ENCODE measurements at places on chromosomes 4 and X.

GRCh38 chr4:144647095-144647561 lies 1.2 kb downstream of the HHIP start:
- no peak for DNase-seq

DNA sequence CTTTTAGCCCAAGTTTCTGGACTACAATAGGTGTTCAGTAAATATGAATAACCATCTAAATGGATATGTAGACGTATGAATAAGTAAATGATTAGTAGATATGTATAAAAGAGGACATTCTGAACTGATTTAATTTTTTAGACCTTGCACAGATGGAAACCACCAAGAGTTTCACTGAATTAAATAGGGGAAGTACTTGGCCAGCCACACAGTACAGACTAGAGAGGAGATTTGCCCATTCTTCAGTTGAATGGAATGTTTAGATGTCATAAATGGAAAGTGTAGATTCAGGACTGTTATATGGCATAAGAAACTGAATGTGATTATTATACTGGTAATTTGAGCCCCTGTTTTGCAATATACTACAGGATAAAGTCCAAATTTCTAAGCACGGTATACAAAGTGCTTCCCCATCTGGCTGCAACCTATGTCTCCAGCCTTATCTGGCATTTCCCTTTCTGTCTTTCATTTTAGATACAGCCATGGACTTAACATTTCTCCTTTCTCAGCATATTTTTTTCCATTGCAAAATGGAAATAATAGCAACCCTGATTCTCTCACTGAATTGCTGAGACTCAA lies 137.8 kb upstream of the HS3ST1 start:
- DNase-seq = no peak

GRCh38 chr4:139913398-139913990 lies 240.5 kb downstream of the MAML3 start:
- no peak for DNase-seq

DNA sequence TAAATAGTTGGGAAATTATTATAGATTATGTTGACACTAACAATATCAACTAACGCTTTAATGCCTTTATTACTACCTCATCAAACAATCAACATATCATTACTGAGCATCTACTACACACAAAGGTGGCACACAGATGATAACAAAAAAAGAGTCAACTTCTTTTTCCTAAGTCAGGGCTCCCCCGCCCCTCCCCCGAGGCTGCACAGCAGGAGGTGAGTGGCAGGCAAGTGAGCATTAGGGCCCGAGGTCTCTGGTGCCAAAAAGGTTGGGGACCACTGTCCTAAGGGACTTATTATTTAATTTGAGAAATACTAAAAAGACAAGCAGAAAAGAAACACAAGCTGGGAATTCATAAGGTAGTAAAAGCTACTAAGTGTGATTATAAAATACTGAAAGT lies 50.3 kb upstream of the MCF2 start:
- no peak for DNase-seq

GRCh38 chrX:8139716-8140115 lies 31.4 kb downstream of the VCX2 start:
- DNase-seq = no peak

- DNase-seq = no peak
Measured at GRCh38 chr4:866761-867390, 40.9 kb upstream of the CPLX1 start.

GRCh38 chr4:125547836-125548235 lies 233.1 kb downstream of the FAT4 start:
- DNase-seq = no peak

- no peak for DNase-seq
Measured at GRCh38 chr4:15117270-15117946, 115.1 kb downstream of the CPEB2 start.

DNA sequence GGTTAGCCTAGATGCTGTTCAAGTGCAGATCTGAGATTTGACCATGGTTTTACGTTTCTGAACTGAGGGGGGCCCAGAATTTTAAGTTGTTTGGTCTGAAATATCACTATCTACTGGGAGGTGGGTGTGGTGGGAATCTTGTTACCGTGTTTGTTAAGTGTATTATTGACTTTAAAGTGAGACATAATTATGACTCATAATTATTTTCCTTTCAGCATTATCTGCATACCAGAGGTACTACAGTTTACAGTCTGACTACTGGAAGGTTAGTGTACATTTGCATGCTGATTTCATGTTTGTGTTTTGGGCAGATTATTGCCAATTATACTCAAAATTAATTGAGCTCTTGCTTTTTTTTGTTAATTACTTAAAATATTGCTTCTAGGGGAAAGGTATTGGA lies 101.5 kb downstream of the KDM6A start:
- no peak for DNase-seq

DNA sequence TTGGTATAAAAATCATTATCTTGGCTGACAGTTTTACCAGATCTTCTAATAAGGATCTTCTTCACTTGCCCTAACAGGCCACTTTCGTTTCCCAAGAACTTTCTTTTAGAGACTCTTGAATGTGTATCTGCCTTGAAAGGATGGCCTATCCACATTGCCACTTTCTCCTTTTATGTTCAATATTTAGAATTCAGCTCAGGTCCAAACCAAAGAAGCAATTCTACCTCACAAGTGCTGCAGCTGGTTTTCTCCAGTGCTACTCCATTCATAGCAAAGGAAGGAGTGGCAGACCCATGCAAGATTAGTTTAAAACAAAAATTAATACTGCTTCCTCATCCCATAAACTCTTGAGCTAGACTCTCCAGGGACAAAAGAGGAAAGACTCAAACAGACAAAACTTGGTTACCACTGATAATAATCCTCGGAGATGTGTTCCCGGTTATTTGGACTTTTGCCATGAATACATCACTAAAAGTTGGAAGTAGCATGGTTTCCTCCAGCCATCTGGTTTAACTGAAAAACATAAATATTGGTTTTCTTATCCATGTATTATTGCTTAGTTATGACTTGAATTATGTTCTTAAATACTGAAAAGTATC lies 401.8 kb downstream of the PABPC4L start:
- no peak for DNase-seq

DNA sequence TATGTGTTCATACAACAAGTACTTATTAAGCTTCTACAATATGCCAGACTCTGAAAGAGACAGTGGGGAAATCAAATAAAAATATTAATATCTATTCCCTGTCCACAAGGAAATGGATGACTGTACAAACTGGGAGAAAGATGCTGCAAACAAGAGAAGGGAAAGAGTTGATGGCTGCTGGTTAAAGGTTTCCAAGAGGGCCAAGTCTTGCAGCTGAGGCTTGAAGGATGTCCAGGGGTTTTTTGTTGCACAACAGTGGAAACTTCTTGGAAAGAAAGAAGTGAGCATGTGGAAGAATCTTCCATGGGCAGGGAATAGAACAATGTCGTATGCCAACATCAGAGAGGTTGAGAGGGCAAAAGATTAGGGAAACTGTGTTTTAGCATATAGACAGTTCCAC lies 95.8 kb downstream of the MID1 start:
- DNase-seq = no peak

DNA sequence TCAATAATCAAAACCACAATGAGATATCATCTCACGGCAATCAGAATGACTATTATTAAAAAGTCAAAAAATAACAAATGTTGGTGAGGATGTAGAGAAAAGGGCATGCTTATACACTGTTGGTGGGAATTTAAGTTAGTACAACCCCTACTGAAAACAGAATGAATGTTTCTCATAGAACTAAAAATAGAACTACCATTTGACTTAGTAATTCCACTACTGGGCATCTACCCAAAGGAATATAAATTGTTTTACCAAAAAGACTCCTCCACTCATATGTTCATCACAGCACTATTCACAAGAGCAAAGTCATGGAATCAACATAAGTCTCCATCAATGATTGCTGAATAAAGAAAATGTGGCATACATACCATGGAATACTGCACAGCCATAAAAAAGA lies 278.1 kb upstream of the ARSJ start:
- DNase-seq = no peak

DNA sequence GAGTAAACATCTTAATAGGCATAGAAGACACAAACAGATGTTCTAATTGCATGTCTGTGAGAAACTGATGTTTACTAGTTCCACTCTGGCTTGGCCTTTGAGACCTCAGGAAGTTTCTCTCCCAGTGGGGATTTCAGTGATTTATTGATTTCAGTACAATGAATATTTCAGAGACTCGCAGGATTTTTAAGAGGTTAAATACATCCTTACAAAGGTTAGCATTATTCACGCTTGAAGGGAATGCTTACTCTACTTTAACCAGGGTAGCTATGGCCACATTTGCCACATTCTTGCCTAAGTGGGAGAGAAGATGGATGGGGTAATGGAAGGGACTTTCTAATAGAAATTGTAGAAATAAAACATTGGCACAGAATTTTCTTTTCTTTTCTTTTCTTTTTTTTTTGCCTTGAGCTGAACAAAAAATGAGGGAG lies 480.1 kb downstream of the SPRY1 start:
- no peak for DNase-seq

DNA sequence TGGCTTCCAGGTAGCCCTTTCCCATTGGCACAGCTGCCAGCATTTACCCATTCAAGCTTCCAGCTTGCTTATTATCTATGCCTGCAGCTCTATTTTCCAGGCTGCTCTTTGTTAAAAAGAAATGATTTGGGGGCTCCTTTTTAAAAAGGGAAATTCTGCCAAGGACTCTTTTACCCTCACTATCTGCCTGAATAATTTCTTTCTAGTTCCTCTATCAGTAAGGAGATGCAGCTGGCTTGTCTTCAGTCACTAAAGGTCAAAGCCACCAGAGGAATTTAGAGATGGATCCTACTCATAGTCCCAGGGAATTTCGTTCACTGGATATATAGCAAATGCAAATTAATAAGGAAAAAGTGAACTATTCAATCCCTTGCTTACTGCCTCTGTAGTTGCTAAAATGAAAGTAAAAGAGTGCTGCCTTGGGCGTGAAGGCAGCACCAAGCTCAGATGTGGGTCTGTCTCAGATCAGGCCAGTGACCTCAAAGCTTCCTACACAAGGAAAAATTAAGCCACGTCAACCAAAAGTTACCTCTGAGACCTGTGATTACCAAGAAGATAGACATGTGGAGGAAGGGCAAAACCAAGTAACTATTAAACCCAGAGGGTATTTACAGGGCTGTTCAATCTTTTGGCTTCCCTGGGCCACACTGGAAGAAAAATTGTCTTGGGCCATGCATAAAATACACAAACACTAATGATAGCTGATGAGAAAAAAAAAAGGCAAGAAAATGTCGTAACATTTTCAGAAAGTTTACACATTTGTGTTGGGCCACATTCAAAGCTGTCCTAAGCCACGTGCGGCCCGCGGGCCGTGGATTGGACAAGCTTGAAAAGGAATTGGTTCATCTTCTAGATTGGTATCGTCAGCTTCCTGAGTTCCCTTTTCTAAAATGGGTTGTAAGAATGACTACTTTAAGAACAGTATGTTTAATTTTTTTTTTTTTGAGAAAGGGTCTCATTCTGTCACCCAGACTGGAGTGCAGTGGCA lies 5.3 kb downstream of the ARSF start:
- no peak for DNase-seq

GRCh38 chrX:130418066-130418465 lies 16.3 kb downstream of the RBMX2 start:
- no peak for DNase-seq

DNA sequence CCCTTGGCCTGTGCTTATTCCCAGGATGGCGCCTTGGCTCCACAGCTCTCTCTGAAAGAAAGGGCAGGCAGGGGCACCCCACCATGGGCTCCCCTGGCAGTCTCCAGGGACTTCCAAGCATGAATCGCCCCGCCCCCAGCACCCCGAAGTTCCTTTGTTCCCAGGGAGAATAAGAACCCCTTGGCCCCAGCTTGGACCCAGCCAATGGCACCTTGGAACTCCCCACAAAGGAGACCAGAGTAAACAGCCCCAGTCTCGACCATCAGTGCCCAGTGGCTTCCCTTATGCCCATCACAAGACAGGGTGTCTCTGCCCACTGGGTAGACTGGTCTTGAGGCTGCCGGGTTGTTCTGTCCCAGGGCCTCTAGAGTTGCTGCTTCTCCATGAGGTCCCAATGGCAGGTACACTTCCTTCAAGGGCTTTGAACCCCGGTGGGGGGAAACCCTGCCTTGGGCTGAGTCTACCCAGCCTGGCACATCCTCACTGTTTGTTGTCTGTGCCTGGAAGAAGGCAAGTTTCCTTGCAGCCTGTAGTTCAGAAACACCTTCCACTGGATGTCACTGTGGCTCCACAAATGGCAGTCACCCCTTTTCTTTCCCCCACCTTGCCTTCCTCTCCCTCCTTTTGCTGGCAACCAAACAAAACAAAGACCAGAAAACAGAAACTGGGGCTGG lies 30.8 kb downstream of the NBDY start:
- DNase-seq = no peak

GRCh38 chr4:134243742-134244713 lies 42.4 kb upstream of the PABPC4L start:
- no peak for DNase-seq

DNA sequence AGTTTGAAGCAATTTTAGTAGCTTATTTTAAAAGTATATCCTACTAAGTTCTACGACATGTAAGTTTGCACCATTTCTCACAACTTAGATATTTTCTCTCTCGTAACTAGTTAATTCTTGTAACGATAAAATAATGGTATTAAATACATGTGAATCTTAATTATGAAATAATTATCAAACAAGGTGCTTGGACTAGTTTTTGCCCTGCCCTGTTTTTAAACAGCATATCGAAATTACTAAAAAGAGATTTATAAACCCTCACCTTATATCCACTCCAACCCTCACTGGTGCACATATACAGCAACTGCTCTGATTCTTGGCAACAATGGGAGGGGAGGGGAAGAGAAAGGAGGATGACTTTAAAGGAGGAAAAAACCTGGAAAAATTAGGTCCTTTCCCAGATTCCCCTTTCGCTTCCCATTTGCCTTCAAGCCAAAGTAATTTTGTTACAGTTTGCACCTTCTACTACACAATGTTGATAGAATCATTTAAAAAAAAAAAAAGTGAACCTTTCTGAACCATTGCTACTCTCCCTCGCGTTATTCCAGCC lies 820 bp upstream of the MAB21L2 start:
- no peak for DNase-seq

- no peak for DNase-seq
Measured at GRCh38 chr4:102061133-102061532, 270.6 kb downstream of the BANK1 start.

DNA sequence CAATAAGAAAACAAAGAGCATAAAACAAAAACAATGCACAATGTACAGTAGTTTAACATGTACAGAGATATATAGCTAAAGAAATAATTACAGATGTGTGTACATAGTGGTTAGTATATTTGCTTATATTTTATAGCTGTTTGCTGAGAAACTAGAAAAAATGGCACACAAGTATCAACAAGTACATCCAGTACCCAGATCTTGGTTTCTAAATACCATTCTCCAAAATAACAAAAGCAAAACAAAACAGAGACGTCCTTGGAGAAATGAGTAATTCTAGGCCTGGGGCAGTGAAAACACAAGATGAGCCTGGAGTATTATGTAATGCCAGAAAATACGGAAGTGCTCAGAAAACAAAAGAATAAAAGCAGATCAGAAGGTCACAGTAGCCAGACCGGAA lies 189.6 kb downstream of the TMEM47 start:
- no peak for DNase-seq

- DNase-seq = no peak
Measured at GRCh38 chrX:66007851-66008250, 32.0 kb downstream of the VSIG4 start.

GRCh38 chr4:130563185-130563888 lies 1467.4 kb downstream of the C4orf33 start:
- no peak for DNase-seq

GRCh38 chr4:55928846-55929245 lies 19.9 kb upstream of the CEP135 start:
- no peak for DNase-seq

- no peak for DNase-seq
Measured at GRCh38 chr4:67394879-67395278, 150.4 kb downstream of the CENPC start.
